Activated CD8-positive, alpha-beta memory T cell treated with anti-CD3 and anti-CD28 coated beads for 4 hours (primary cell): ENCODE measurements at places on chromosomes 3 and 15.

DNA sequence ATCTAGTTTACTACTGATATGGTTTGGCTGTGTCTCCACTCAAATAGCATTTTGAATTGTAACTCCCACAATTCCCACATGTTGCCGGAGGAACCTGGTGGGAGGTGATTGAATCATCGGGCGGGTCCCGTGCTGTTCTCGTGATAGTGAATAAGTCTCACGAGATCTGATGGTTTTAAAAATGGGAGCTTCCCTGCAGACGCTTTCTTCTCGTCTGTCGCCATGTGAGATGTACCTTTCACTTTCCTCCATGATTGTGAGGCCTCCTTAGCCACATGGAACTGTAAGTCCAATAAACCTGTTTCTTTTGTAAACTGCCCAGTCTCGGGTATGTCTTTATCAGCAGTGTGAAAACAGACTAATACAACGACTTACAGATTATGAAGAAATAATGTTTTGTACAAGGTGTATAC, 35.6 kb upstream of the PYDC2 start:
- no peak for DNase-seq

GRCh38 chr3:18295171-18295920, 129.8 kb downstream of the SATB1 start:
- DNase-seq: no peak

GRCh38 chr3:37545479-37545878, 316.2 kb upstream of the CTDSPL start:
- no peak for DNase-seq

- no peak for DNase-seq
Observed at GRCh38 chr15:39669661-39670060, 88.8 kb downstream of the THBS1 start.

GRCh38 chr3:64397573-64397972, 172.3 kb upstream of the PRICKLE2 start:
- no peak for DNase-seq
